ENCODE measurements at places on chromosomes 6 and 20.

GRCh38 chr6:68559716-68560115, 75.4 kb upstream of the ADGRB3 start:
- DNase-seq = peak; percentile 65

- no peak for DNase-seq
Measured at GRCh38 chr6:169189686-169190085, 64.0 kb downstream of the THBS2 start.

DNA sequence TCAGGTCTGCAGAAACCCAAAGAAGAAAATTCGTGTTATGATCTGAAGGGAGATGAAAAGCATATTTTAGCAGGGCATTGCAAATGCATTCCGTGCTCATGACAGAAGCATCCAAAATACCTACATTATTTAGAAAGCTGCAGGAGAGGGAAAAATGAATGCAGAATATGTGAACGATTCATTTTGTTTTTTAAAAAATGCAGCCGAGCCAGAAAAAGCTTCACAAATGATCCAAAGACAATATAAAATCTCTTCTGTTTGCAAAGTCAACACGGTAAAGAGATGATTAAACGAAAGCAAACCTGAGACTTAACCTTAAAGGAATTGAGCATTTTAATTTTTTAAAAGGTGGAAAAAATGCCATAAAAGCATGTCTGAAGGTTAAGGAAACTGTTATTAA, 136.1 kb upstream of the SULF2 start:
- DNase-seq = peak; percentile 61

- DNase-seq = no peak
Measured at GRCh38 chr20:10559266-10559665, 114.5 kb downstream of the JAG1 start.

DNA sequence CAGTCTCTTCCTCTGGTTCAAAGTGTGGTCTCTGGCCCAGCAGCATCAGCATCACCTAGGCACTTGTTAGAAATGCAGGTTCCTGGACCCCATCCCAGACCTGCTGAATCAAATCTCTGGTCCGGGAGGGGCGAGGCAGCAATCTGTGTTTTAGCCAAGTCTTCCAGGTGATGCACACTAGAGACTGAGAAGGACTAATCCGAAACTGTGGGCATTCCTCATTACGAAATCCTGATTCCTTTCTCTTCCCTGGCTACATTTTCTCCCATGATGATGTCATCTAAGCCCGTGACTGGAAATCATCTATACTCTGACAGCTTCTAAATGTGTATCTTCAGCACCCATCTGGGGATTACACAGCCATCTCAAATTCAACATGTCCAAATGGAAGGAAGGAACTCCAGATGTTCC, 39.7 kb upstream of the PRND start:
- DNase-seq = peak; percentile 64

DNA sequence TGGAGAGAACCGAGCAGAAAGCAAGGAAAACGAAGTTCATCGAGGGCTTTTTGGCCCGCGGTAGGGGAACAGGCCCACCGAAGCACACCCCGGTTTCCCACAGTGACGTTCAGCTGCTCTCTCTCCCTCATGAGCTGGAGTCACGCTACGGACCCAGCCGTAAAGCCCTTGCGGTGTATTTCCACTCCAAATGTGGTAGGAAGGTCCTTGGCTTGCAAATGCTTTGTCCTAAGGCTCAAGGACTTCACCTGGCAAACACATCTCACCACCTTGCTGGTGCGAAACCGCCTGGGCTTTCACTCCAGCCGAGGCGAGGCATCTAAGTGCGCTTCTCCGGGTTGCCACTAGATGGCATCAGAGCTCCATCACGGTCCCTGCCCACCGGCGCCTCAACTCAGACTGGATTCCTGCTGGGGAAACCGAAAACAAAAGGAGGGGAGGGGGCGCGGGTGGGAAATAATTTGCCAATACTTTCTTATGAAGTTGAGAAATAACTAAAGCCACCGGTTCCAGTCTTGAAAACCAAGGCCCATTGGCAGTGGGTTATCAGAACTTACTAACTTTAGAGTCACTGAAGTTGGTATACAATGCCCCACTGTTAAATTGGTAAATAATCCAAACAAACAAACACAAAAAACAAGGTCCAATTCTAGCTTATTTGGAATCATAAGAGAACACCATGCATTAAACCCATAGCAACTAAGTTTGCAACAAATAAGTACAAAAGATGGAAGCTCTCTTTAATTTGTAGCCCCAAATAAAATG, 13.4 kb upstream of the FOXC1 start:
- peak; percentile 43 for DNase-seq

DNA sequence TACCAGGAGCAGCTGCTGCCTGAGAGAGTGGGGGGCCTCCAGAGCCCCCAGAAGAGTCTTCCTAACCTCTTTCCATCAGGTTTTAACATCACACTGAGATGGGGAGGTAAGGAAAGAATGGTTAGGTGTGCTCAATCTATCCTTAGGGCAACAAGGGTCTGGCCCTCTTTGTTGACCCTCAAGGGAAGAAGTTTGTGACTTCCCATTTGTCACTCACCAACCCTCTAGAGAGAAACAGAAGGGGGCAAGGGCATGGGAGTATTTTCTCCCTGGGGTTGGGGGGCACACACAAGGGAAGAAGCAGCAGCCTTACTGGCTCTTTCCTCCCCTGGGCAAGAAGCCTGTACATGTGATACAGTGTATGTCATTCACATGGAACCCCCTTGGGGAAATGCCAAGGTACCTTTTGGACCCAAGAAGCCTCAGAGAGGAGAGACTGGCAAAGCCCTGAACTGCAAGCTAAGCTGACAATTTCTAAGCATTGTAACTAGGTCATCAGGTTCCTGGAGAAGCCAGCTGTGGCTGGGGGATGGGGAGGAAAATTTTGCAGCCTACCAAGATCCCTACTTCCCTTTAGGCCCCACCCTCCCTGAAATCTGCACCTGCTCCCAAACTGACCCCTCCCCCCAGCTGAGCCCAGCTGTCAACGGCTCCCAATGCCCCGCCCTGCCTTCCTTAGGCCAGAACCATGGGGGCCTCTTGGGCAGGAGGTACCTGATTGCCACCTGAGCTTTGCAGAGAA, 14.5 kb downstream of the BCL2L1 start:
- no peak for DNase-seq

DNA sequence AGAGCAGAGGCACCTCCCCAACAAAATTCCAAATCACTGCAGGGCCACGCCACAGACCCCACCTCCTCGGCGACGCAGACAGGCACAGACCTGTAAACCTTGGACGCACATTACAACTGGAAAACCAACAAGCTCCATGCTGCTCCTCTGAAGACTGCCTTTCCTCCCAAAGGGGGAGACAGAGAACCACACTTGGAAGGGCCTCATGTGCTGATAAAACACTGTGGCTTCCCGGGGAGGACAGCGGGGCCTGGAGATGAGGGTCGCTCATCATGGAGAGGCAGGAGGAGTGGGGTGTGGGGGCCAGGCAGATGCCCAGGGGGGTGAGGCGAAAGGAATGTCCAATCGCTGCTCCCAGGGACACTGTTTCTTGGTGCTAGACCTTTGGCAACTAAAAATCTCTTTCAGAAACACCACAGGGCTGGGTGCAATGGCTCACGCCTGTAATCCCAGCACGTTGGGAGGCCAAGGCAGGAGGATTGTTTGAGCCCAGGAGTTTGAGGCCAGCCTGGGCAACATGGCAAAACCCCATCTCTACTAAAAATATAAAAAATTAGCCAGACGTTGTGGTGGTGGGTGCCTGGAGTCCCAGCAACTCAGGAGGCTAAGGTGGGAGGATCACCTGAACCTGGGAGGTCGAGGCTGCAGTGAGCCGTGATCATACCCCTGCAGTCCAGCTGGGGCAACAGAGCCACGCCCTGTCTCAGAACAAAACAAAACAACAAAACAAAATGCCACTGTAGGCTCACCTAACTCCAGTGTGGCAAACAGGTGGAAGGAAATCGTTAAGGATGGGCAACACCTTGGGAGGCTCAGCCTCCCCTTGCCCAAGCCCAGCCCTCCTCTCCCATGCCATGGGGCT, 53.8 kb downstream of the ABHD12 start:
- DNase-seq = peak; percentile 38

GRCh38 chr20:58714923-58715351, 22.3 kb downstream of the NPEPL1 start:
- DNase-seq = no peak

DNA sequence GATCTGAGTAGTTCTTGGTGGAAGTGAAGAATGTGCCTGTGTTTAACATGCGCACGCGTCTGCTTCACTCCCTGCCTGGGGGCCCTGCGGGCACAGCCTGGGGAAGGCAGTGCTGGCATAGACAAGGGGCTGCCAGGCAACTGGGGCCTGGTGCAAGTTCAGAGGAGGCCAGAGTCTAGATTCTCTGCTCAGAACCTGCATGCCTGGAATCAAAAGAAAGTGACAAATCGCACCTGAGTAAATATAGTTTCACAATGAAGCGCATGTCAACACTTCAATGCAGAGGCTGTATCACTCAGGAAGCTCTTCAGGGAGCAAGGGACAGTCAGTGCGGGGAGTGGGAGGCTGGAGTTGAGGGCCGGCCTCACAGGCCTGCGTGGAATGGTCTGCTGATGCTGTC, 24.2 kb upstream of the PPP1R14C start:
- no peak for DNase-seq

- peak; percentile 82 for DNase-seq
Measured at GRCh38 chr6:156828280-156828703, 51.1 kb downstream of the ARID1B start.

GRCh38 chr20:63176427-63177133, 39.4 kb downstream of the YTHDF1 start:
- DNase-seq = no peak

GRCh38 chr20:38685853-38686473, 38.3 kb upstream of the SLC32A1 start:
- DNase-seq = peak; percentile 52

DNA sequence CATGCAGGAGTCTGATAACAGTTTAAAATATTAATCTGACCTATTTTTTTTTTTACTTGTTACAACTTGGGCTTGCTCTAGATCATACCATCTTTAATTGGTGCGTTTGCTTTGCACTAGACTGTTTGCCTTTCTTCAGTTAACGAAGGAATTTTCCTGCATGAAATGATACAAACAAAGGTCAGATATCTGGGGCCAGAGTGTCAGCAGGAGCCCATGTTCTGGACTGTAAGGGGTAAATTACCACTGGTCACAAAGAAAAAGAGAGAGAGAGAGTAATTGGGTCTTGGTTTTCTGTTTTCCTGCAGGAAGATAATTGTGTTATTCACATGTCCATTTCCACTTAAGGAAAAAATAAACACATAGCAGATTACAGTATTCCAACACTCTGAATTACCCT, 399.4 kb upstream of the MARCKS start:
- DNase-seq = no peak

DNA sequence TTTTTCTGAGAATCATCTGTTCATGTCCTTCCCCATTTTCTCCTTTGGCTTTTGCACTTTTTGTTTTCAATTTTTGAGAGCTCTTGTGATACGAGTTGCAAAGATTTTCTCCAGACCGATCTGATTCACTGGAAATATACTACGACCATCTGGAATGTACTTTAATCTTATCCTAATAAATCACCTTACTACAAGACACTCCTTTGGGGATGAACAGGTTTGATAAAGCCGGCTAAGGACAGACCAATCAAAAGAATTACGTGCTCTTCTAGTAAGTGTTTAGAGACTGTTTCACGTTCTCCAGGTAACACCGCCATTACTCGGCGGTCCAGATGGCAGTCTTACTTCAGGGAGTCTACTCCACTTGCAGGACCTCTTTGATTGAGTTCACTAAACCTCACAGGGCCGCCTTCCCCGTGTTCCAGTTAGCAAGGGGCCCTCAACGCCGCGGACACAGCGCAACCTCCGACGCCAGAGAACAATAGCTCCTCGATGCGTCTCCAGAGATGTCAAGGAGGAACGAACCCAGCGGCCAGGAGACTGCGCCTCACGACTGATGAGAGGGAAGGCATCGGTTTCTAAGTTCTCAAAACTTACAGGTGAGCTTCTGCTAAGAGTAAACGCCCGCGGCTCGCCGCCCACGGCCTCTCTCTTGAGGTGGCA, 920 bp upstream of the WTAP start:
- no peak for DNase-seq

- DNase-seq = peak; percentile 65
Measured at GRCh38 chr20:47686545-47686944, 98.7 kb downstream of the SULF2 start.

GRCh38 chr6:169328112-169328801, 74.6 kb upstream of the THBS2 start:
- DNase-seq = peak; percentile 75

- peak; percentile 33 for DNase-seq
Measured at GRCh38 chr6:89368999-89369398, 16.5 kb upstream of the UBE2J1 start.

DNA sequence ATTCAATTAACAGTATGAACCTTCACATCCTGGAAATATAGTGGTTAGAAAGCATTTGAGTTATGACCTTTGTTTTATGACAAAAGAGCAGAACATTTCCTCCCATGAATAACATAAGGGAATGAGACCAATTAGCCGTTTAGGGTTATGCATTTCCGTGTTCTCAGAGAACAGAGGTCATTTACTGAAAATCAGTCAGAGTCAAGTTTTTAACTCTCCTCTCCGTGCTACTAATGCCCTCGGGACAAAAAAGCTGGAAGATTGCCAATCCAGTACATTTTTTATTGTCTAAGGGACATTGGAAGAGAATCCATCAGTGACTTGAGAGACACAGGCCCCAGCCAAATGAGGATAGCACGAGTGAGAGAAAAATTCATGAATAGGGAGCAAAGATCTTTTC, 632.7 kb downstream of the RFPL4B start:
- peak; percentile 49 for DNase-seq

DNA sequence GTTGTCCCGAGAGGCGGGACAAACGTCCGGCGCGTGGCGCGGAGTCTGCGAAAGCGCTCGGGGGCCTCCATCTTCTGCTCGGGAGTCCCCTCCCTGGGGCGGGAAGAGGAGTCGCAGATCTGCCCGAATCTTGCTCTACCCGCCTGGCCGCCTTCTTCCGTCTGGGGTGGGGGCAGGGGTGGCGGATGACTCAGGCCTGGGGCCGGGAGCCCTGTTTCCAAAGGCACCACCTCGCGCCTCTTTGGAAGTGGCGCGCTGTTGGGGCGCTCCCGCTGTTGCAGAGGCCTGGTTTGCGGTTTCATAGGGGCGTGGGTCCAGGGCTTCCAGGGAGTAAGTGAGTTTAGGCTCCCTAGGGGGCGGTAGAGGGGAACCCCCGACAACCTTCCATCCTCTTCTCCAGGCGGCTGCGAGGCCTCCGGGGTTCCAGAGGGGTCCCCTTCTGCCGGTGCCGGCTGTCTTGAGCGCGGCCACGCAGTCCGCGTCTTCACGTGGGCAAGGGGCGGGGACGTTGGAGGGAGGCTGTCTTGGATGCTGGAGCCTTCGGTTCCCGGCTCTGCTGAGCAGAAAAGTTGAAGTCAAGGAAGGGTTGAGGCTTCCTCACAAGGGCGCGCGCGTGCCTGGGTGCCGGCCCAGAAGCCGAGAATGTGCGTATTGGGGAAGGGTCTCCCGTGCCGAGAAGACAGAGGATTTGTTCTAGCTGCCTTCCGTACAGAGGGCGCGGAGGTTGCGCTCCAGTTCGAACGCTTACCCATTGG, 2.6 kb upstream of the TFAP2C start:
- DNase-seq = peak; percentile 54

DNA sequence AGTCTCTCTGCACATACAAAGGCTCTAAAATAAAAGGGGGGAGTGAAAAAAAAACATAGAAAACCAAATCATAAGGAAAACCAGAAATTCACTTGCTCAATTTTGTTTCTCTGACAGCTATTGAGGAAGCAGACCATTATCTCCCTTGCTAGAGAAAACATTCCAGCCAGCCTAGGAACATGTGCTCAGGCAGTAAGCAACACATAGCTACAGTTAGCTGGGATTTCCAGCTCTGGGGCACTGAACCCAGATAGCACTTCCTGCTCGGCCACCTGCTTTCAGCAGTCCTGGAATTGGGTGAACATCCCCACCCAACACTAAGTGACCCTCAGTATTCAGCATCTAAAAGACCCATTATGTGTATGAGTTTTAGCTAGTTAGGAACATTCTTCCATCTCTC, 61.3 kb downstream of the TNFRSF21 start:
- DNase-seq = no peak

Measured in fibroblast of upper back skin (primary cell).